ENCODE measurements at places on chromosomes 13 and 19.

GRCh38 chr19:43519436-43520088 is 7.4 kb downstream of the ETHE1 start:
- DNase-seq = peak; percentile 74

- no peak for DNase-seq
Measured at GRCh38 chr19:55341171-55341588, 1.5 kb downstream of the KMT5C start.

GRCh38 chr13:46596466-46596865 is 43.5 kb downstream of the LRCH1 start:
- no peak for DNase-seq

- DNase-seq = no peak
Measured at GRCh38 chr13:80203496-80203895, 137.4 kb downstream of the SPRY2 start.

DNA sequence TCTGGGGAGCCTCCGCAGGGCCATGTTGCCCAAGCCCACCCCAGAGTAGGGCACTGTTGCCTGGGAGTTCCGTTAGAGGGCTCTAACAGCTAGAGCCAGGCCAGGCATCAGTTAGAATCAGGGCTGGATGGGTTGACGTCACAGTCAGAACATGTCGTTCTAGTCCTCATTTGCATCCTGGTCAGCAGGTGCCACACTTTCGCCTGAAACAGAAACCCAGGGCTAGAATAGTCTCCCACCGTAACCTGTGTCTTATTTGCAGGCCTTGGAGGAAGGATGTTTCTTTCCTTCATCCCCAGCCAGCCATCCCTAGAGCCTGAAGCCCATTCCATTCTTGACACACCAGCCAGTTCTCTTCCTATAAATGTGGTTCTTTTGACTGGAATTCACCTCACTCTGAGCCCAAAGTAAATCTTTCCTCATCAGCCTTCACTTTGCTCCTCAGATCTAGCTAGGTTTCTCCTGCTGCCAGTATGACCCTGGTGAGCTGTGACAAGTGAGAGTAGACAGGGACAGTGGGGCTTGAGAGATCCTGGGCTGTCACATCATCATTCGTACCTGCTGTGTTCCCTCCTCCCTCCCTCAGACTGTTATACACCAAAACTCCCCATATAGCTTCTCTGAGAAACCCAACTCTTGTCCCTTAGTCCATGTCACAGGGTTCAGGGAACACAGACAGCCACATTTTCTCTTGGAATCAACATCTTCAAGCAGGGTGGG is 12.2 kb upstream of the CCDC97 start:
- DNase-seq = peak; percentile 63

DNA sequence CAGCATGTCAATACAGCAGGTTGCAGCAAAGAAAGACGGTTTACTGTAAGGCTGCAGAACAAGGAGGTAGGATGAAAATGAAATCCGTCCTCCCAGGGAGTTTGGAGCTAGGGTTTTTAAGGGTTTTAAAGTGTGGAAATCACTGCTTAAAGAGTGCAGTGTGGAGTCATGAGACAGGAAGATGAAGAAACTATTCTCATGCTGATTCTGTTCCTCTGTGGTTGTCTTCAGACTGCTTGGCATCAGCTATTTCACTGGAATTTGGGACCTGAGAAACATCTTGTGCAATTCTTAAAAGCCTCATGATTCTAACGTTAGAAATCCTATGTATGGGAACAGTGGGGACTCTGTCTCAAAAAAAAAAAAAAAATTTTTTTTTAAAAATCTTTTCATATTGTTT is 11.4 kb downstream of the ZNF331 start:
- no peak for DNase-seq

DNA sequence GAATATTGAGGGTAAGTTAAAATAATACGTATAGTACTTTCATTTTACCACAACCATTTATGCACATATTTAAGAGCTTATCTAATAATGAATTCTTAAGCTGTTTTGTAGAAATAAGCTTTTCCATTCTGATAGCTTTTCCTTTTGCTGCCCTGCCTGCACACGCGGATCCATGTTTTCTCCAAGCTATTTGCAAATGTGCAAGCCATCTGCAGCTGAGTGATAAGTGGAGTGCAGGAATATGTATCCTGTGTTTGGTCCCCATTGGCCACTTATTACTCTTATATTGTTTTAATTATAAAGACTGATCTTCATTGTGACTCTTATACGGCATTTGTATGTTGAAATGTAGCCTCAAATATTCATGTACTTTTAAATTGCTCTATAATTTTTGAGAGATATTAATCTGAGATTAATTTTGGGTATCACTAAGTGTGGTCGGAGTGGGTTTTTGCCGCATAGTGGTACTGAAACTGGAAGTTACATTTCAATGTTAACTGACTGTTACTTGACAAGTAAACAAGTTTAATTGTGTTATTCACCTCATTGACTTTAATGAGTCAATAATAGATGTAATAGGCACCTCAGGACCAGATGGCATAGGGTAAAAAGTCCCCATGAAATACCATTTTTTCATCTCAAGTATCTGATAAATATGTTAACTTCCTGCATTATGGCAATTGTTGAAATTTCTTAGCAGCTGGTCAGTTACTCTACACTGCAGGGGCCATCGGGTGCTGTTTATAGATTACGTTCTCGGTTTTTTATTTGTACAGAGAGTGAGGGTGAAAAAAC is 1567.4 kb downstream of the EFNB2 start:
- no peak for DNase-seq

DNA sequence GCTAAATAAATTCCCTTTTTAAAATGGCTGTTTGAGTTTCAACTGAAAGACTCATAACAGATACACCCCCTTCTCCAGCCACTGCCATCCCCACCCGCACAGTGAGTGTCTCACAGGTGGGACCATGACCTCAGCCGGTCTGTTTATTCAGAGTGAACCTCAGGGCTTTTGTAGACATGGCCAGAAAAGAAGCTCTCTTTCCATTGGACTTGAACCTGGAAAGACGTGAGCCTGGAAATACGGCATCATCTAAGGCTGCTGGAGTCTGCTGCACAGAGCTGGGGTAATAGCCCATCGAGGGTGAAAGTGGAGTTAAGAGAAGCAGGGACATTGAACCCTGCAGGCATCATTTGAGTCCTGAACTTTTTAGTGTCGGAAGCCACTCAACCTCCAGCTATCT is 15.2 kb upstream of the KPNA3 start:
- no peak for DNase-seq

DNA sequence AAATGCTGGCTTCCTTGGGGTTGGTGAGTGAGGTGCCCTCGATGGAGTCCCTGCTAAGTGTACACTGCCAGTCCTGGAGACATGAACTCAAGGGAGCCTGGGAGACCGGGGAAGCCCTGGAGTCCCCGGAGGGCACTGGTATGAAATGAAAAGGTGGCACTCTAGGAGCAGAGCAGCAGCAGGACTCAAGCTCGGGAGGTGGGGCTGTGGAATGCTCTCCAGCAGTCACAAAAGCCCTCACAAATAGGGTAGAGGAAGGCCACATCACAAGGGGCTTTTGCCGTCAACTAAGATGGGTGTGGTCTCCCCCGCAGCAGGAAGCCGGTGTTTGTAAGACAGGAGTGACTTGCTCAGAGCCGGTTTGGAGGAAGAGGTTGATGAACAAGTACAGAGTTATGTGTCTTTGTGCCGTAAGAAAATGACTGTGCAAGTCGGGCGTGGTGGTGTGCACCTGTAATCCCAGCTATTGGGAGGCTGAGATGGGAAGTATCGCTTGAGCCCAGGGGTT is 19.3 kb downstream of the CCNE1 start:
- DNase-seq = no peak

- no peak for DNase-seq
Measured at GRCh38 chr13:51444922-51445321, 7.9 kb downstream of the INTS6 start.

- peak; percentile 47 for DNase-seq
Measured at GRCh38 chr19:55275851-55276719, 3.8 kb downstream of the HSPBP1 start.

DNA sequence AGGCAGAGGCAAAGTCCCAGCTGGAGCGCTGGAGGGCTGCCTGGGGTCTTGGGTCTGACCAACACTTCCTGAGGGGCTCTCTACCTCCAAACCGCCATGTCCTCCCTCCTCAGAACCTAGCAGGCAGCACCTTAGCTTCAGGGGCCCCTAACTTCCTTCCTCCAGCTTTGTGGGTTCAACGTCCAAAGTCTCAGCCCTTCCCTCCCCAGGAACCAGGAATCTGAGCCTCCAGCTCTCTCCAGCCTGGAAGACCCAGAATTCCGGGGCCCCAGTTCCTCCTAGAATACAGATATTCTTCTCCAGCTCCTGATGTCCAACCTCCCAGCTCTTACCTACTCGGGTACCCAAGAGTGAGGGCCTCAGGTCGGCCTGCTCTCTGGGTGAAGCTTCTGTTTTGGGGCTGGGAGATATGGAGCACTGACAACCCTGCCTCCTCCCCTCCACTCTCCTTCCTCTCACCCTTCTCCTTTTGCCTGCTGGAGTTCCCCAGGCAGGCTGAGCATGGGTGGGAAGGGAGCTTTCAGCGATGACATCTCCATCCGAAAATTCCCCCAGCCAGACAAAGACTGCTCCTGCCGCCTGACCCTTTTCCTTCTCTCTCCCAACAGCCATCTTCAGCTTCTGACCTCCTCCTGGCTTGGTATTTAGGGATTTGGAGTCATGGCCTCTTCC is 3.5 kb downstream of the TMEM150B start:
- DNase-seq = no peak

- DNase-seq = no peak
Measured at GRCh38 chr19:16627928-16628182, 149 bp downstream of the MED26 start.

DNA sequence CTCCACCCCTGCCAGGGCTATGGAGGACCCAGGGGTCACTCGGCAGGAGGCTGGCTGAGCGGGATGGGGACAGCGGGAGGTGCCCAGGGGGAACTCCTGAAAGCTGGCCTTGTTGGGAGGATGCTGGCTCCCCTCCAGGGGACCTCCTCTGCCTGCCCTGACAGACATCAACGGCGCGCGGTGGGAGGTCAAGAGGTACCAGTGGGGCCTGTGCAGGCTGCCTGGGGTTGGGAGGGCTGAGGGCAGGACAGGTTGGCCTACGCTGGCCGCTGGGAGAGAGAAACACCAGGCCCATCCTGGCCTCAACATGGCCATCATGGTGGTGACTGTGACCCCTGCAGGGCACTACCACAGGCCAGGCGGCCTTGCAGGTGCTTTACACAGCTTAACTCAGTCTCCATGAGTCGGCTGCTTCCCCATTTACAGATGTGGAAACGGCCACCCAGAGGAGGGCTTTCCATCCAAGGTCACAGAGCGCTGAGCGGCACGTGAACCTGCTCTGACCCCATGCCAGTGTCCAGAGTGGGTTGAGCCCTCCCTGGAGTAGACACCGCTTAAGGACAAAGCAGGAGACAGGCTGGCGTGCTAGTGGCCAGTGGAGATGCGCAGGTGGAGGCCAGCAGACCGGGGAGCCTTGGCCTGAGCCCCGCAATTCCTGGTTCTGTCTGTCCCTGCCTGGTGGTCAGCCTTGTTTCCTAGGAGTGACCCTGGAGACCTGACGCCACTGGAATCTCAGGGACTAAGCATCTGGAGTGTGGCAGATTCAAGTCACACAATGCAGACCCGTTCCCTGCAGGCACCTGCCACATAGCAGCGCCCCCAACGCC is 27.6 kb downstream of the CEBPG start:
- no peak for DNase-seq

GRCh38 chr13:28574617-28575142 is 79.8 kb upstream of the FLT1 start:
- no peak for DNase-seq

DNA sequence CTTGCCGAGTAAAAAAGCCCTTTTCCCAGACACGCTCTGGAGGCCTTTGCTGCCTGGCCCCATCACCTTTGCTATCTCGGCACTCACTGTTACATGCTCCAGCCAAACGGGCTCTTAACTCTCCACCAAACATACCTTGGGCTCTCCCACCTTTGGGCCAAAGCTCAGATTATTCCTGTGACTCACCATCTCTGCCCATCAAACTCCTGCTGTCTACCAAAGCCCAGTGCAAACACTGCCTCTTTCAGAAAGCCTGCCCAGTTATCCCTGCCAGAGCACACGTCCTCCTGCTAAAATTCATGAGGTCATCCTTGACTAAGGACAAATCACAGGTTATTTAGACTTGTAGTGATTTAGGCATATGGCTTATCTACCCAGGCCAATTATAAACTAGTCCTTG is 48.1 kb upstream of the SERPINE3 start:
- DNase-seq = no peak

DNA sequence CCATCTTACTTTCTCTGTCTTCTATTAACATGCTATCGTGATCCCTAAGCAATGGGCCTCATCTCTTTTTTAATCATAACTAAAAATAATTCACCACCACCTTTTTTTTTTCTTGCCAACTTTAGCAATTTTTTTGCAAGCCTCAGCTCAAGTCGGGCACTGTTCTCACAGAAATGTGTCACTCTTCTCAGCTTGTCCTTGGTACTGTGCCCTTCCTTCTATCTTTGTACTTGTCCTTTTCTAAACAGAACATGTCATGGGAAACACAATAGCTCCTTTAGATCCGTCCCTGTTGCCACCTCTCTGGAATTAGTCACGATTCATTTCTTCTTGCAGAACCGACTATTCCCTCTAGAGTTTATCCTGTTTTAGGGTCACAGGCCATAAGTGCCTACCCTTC is 10.3 kb downstream of the SERP2 start:
- no peak for DNase-seq

GRCh38 chr19:10389863-10390262 is 9.5 kb upstream of the TYK2 start:
- DNase-seq = no peak

DNA sequence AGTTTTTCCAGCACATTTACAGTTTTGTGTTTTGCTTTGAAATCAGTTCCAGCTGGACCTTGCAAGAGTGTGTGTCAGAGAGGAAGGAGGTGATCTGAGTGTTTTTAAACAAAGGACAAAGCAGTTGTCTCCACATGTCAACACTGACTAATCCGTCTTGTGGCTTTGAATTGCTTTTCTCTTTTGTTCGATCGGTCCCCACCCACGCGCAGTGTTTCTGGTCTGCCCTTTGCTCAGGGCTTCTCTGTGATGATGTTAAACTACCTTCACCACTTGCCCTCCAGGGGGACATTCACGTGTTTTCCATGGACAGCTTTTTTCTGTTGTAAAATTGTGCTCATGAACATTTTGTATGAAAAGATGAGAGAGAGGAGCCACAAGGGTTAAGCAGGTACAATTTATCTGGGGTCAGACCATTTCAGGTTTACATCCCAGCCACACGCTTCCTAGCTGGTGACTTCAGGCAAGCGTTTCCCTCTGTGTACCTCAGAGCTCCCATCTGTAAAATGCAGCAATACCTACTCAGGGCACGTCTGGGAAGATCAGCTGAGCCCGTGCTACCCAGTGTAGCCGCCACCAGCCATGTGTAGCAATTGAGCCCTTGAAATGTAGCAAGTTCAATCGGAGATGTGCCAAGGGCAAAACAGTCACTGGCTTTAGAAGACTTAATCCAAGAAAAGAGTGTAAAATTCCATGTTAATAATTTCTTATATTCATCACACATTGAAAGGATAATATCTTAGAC is 13.5 kb upstream of the PLA2G4C start:
- DNase-seq = no peak

GRCh38 chr13:105290596-105290995 is 1244.9 kb downstream of the EFNB2 start:
- DNase-seq = no peak

DNA sequence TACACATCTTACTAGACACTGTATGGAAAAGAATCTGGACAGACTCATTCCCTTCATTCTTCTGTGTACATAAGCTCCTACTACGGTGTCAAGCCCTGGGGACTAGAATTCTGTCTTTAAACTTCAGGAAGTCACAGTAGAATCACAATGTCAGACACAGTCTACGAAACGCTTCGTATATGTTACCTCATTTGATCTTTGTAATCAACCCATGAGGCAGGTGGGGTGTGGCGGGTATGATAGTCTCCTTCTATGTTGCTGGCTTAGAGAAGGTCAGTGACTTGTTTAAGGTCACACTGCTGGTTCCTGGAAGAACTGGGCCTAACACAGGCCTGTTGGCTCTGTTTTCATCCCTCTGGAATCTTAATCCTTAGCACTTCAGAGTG is 32.2 kb upstream of the TPT1 start:
- DNase-seq = no peak
